ENCODE measurements at places on chromosomes 12 and 14. TPM values are rescaled to one million over a fixed set of nuclear protein-coding genes. Genes with fewer than 3 reads are reported as not detected.

GRCh38 chr14:62064751-62065323 lies 302.6 kb downstream of the SNAPC1 start:
- no peak overlapping the region for H3K27ac ChIP-seq
- no peaks in the 10 kb centered on the region for H3K4me1 ChIP-seq
- no peaks in the 10 kb centered on the region for H3K36me3 ChIP-seq
- no peaks in the 10 kb centered on the region for H3K27me3 ChIP-seq

The GPR68 gene
- total RNA-seq: 1.4 TPM

The GSC gene
- not detected for total RNA-seq

DNA sequence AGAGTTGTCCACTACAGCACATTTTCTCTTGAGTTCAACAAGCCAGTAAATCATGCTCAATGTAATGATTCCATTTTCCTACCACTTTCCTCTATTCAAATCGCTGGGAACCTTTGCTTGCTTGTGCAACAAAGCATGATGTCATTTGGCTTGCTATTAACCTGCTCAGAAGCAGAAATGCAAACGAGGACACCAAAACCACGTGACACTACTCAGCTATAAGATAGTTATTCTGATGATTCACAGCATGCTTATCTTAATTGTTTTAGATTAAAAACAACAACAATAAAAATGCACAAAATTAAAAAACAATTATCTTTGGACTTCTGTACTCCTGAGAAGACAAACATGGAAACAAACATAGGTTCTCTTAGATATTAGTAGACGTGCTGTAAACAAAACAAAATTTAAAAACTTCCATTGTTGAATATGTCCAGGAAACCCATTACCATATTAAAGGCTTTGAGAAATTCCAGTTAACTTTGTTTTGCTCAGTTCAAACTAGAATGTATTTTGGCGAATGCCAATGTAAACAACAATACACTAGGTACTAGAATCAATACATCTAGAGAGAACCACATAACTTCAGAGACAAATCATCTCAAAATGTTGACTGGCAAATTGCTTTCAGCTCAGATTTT lies 77.5 kb upstream of the KRAS start:
- no peak overlapping the region for H3K27ac ChIP-seq
- H3K4me1 ChIP-seq: no peaks in the 10 kb centered on the region
- no peaks in the 10 kb centered on the region for H3K27me3 ChIP-seq
- no peak overlapping the region for H3K4me3 ChIP-seq
- H3K36me3 ChIP-seq: no peaks in the 10 kb centered on the region

DNA sequence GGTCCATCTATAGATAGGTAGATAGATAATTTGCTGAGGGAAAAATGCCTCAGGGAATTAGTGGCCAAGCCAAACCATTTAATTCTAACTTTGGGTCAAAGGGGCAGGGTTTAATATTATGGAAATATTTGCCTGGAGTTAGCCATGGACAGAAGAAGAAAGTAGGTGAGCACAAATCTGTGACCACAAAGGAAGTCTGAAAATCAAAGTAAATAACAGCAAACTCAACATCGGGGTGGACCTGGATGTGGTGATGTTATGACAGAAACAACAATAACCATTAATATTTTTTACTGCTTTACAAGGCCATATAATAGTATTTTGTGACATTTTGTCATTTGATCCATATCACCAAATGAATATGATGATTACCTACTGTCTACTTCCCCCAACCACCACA lies 578.0 kb upstream of the MGAT4C start:
- no peaks in the 10 kb centered on the region for H3K4me1 ChIP-seq
- no peaks in the 10 kb centered on the region for H3K36me3 ChIP-seq
- DNase-seq: no peak
- no peak overlapping the region for H3K4me3 ChIP-seq

DNA sequence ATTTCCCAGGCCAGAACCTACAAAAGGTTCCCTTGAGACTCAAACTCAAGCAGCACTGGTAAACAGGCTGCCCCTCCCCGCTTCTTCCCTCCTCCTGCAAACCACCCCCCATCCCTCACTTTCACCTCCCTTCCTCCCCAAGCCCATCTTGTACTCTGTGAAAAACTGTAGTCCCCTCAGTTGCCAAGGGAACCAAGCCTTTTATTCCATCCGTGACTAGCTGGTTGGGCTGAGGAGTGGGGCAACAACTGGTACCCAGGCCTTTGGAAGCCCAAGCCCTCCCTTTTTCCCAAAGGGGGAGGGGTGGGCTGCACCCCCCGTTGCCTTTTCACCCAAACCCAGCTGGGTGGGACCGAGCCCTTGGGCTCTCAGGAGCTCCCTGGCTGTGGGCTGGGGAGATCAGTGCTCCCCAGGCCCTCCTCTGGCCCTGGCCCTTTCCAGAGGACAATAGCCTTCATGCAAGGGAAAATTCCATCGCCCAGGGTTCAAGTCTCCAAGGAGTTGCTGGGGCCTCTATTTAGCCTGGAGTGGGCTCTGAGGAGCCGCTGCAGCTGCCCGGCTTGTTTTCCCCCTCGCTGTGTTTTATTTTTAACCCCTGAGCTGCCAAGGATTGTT lies 61.9 kb downstream of the ZFP36L1 start:
- no peak overlapping the region for H3K4me3 ChIP-seq
- H3K27me3 ChIP-seq: no peaks in the 10 kb centered on the region
- no peak for DNase-seq
- H3K36me3 ChIP-seq: no peaks in the 10 kb centered on the region
- H3K4me1 ChIP-seq: peaks cover 56% of the 10 kb centered on the region

The NID2 gene
- total RNA-seq: 41.2 TPM

DNA sequence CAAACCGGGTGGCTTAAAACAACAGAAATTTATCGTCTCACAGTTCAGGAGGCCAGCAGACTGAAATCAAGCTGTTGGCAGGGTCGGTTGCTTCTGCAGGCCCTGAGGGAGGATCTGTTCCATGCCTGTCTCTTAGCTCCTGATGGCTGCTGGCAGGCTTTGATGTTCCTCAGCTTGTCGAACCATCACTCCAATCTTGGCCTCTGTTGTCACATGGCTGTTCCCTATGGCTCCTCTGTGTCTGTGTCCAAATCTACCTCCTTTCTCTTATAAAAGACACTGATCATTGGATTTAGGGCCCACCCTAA lies 14.0 kb downstream of the NFATC4 start:
- H3K27me3 ChIP-seq: no peaks in the 10 kb centered on the region
- no peak for DNase-seq
- H3K4me1 ChIP-seq: no peaks in the 10 kb centered on the region
- no peaks in the 10 kb centered on the region for H3K36me3 ChIP-seq
